ENCODE measurements at places on chromosomes 7 and 10.

GRCh38 chr10:30284865-30285594, 64.0 kb downstream of the MTPAP start:
- DNase-seq: no peak

GRCh38 chr10:104037261-104037951, 48.3 kb downstream of the COL17A1 start:
- no peak for DNase-seq

DNA sequence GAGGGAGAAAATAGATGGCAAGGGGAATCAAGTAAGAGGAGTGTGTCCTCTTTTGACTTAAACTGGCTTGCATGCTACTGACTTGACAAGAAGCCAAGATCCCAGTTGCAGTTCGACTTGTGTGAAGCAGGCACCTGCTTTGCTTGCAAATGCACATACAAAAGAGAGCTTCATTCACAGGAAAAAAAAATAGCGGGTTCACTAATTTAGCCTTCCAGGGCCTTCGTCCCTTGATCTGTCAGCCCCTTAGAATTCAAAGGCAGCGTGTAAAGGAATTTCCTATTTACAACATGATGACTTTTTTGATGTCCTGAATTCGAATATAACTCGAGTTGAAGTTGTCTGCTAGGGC, 192.1 kb downstream of the CELF2 start:
- DNase-seq: no peak

DNA sequence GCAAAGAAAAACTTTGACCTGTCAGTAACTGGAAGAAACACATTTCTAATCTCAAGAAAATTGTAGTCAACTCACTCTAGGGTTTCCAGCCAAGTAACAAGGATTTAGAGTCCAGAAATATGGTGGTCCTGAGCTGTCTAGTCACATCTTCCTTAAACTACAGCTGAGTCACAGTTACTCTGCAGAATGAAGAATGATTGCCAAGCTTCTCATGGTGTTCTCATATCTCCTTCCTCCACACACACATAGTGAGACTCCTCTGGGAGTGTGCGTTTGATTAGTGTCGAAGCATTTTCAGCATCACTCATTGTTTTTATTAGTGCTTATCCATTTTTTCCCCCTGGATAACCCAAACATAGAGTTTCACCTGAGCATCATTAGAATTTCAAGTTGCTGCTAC, 93.1 kb upstream of the CXCL12 start:
- DNase-seq: no peak

GRCh38 chr7:65804887-65805286, 68.0 kb upstream of the VKORC1L1 start:
- no peak for DNase-seq

GRCh38 chr10:28604567-28605536, 71.9 kb downstream of the WAC start:
- no peak for DNase-seq

DNA sequence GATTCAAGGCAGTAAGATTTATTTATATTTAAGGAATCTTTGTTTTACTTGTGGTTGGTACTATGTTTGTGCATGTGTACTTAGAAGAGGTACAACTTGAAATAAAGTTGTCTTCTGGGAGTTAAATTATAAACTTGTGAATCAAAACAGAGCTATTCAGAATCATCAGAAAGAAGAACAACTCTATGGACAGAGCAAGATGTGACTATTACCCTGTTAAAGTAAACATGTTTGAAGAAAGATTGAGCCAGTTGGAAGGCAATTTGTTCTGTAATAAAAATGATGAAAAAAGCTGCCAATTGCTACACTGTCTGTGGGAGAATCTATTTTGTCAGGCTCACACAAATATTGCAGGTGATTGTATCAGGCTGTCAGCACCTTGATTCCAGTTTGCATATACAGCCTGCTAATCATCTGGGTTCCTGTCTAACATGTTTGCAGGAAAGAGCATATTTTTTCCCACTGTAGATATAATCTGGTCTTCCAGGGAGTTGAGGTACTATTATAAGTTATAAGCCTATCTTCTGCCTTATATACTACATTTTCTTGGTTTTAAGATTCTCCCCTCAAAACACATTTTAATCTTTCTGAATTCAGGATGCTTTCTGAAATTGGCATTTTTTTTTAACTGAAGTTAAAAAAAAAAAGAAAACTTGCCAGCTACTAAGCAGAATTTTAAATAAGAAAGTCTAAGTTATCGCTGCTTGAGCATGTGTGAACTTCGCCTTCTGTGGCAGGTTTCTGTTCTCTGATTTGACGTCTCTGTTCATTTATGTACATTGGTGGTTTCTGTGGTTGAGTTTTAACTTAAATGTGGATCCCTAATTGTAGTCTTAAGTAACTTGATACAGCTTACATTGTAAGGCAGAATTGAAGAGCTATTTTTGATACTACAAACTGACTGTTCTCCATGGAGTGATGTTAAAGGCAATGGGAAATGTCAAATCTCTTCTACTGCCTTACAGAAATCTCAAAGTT, 46.0 kb downstream of the ZNRF2 start:
- no peak for DNase-seq

- no peak for DNase-seq
These were observed 11.5 kb downstream of the ZMIZ2 start for GRCh38 chr7:44760034-44760580.

- DNase-seq: no peak
These were observed 80.3 kb downstream of the OAT start for GRCh38 chr10:124338276-124338925.

- DNase-seq: no peak
These were observed 57.0 kb upstream of the ARL4A start for GRCh38 chr7:12630513-12630819.

DNA sequence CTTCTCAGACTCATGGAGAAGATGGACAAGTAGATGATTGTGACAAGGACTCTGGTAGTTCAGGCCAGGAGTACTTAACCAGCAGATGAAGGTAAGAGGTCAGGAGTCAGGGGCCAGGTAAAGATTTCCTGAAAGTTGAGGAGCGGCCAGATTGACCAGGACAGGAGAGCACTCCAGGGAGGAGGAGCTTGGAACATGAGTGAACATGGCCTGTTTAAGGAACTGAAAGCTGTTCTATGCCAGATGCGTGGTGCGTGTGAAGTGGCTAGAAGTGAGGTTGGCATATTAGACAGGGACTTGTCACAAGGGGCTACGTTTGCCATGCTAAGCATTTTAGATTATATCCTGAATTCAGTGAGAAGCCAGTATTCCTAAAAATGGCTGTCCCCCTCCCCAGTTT, 157.2 kb downstream of the WNT2 start:
- no peak for DNase-seq

GRCh38 chr7:100257017-100257416, 37.3 kb downstream of the PVRIG start:
- no peak for DNase-seq

- no peak for DNase-seq
These were observed 172.7 kb downstream of the NEURL1 start for GRCh38 chr10:103666087-103666761.

DNA sequence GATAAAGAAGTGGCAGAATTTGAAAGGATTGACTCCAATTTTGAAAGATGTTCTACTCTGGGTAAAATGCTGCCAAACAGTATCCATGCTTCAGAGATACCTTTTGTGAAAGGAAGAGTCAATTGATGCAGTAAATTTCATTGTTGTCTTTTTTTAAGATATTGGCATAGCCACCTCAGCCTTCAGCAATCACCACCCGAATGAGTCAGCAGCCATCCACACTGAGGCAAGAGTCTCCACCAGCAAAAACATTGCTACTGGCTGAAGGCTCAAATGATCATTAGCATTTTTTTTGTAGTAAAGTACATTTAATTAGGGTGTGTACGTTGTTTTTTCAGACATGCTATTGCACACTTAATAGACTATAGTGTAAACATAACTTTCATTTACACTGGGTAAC, 31.7 kb upstream of the CYP26C1 start:
- DNase-seq: no peak

GRCh38 chr10:24249829-24250415, 41.0 kb downstream of the KIAA1217 start:
- no peak for DNase-seq

DNA sequence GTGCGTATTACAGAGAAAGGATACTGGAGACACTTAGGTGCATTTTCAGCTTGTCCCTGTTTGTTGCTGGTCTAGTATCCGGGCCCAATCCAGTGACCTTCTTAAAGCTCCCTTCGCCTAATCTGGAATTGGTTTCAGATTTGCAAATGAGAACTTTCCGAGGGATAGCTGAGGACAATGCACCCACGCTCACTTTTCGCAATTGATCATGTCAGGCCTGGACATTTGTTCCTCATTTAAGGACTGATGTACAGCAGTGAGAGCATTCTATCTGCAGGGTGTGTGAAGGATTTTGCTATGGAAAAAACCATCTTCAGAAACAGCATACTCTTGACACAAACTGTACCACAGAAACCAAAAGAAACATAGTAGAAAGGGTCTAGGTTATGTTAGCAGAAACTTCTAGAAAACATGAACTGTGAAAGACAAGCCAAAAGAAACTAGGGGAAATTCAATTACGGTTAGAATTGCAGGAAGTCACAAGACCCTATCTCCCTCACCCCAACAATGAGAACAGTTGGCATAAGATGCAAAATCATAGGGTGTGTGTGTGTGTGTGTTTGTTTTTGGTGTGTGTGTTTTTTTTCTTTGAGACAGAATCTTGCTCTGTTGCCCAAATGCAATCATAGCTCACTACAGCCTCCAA, 331.1 kb downstream of the CALN1 start:
- no peak for DNase-seq

GRCh38 chr7:81029511-81029910, 110.7 kb upstream of the SEMA3C start:
- no peak for DNase-seq

- no peak for DNase-seq
These were observed 5.8 kb upstream of the SCD start for GRCh38 chr10:100340948-100341847.

GRCh38 chr7:151570366-151570915, 50.7 kb upstream of the RHEB start:
- DNase-seq: no peak

- peak; percentile 9 for DNase-seq
These were observed 75.5 kb upstream of the CAPZA2 start for GRCh38 chr7:116786791-116787443.

- DNase-seq: no peak
These were observed 54.2 kb downstream of the TACR2 start for GRCh38 chr10:69362471-69362954.

DNA sequence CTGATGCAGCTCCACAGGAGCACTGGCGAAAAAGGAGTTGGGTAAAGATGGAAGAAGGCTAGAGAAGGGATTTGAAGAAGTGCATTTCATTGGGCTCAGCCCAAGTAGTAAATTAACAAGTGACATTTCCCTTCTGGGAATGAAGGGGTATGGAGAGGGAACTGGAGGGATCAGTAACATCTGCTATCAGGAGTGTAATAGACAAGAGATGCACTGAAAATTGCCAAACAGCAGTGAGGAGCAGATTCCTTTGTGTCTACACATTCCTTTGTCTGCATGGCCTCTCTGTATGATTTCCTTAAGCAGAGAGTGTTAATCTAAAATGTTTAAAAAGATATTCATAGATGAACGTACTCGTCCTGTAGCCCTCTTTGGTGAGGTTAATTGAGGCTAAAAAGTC, 148.2 kb upstream of the FERD3L start:
- no peak for DNase-seq

DNA sequence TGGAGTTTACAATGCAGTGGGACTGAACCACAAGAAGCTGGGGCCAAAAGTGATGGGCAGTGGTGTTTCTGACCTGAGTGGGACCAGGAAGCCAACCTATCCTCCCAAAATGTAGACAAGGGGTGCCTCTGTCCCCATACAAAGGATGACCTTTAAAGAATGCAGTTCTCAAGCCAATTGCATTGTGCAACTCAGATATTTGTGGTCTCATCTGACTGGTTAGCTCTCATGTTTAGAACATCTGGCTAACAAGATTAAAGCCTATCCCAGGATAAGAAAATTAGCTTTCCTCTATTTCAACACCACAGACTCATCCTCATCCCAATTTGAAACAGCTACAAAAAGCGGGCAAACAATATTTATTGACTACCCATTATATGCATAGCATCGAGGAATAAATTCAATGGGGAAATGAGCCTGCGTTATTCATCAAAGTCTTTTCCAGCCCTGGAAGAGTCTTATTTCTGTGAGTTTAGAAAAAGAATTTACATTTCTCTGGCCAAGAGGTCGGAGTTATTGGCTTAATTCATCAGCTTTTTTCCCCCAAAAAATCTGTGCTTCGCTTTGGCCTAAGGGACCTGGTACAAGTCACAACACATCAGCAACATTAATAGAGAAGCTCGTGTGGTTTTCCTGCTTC, 26.7 kb downstream of the ELMO1 start:
- no peak for DNase-seq

DNA sequence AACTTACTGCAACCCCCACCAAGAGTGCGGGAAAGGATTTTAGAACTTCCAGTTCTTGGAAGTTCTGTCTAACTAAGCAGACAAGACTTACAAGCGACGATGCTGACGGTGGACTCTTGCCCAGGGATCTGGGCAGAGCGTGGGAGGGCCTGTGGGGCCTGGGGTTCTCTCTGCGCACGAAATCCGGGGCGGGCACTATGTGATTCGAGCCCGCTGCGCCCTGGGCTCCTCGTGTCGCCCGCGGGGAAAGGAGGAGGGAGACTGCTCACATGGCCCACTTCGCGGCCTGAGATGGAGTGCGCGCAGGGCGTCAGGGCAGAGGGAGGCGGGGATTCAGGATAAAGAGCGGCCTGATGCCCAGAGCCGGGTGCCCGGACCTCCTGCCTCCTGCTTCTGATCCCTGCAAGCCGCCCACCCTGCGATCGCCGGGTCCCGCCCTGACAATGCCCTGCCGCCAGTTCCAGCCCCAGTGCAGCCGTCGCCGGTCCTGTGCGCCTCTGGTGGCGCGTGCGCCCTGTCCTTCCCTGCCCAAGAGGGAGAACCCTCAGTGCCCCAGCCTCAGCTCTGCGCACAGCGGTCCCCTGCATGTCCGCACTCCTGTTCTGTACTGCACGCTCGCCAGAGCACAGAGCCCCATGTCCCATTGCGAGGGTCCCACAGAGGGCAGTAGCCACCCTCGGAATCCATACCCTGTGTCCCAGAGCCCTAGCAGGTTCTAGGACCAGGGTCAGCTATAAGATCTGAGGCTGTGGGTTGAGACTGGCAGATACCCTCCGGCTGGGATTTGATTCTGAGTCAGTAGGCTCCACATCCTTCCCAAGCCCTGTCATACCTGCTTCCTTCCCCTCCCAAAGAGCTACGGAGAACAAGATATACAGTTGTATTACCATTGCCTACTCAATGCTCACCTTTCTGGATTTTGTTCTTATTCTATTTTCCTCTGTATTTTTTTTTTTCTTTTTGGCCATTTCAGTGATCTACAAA, 99.4 kb upstream of the TMEM106B start:
- DNase-seq: no peak

DNA sequence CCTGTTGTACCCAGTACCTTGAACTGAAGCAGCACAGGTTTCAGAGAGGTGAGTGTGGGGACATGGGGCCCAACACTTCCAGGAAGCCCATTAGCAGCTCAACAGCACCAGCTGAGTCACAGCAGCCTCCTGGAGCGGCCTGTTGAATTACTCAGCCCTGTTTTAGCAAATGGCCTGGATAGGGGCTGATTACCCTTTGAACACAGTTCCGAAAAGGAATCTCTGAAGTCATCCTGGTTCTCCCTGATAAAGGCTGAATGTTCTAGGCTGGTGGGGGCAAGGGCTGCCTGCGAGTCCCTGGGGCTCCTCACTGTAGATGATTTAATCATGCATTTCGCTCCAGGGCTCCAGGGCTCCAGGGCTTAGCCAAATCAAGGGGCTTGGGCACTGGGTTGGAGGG, 287.5 kb downstream of the GRID1 start:
- no peak for DNase-seq

- no peak for DNase-seq
These were observed 149.1 kb upstream of the WDR11 start for GRCh38 chr10:120702032-120702431.

- DNase-seq: no peak
These were observed 78.0 kb downstream of the CYP51A1 start for GRCh38 chr7:92056286-92056685.

- no peak for DNase-seq
These were observed 422.3 kb downstream of the DGKB start for GRCh38 chr7:14480281-14480680.
